ENCODE measurements at places on chromosomes 12 and 14. TPM values are rescaled to one million over a fixed set of nuclear protein-coding genes. Genes with fewer than 3 reads are reported as not detected.

COPS7A gene
- polyA plus RNA-seq = 53.2 TPM

CYP46A1 gene
- polyA plus RNA-seq = 13.4 TPM

MYF6 gene
- not detected for polyA plus RNA-seq

LRTM2 gene
- not detected for polyA plus RNA-seq

SYNE3 gene
- polyA plus RNA-seq = 1.6 TPM

TMEM63C gene
- polyA plus RNA-seq = 0.29 TPM

PLD4 gene
- not detected for polyA plus RNA-seq

ARID2 gene
- 33.0 TPM for polyA plus RNA-seq

ING4 gene
- polyA plus RNA-seq = 22.4 TPM

IKZF4 gene
- polyA plus RNA-seq = 1.0 TPM

TAC3 gene
- polyA plus RNA-seq = not detected

RACGAP1 gene
- 5.0 TPM for polyA plus RNA-seq

KRT80 gene
- polyA plus RNA-seq = not detected

KRT83 gene
- polyA plus RNA-seq = not detected

A2ML1 gene
- 0.07 TPM for polyA plus RNA-seq

DEGS2 gene
- polyA plus RNA-seq = 1.2 TPM

KSR2 gene
- 2.4 TPM for polyA plus RNA-seq

EFCAB11 gene
- 19.9 TPM for polyA plus RNA-seq

TCL1A gene
- not detected for polyA plus RNA-seq

NOXRED1 gene
- 0.60 TPM for polyA plus RNA-seq

IL25 gene
- not detected for polyA plus RNA-seq

EID3 gene
- polyA plus RNA-seq = 6.9 TPM

CAPZA3 gene
- not detected for polyA plus RNA-seq

KRT2 gene
- not detected for polyA plus RNA-seq

APOF gene
- polyA plus RNA-seq = not detected

CHMP4A gene
- polyA plus RNA-seq = 36.2 TPM

All from Purkinje cell (primary cell).